ENCODE measurements at places on chromosomes 16 and 17.

GRCh38 chr16:2019518-2019920, at the start of gene NPW:
Gene NPW, plus strand, starts transcription at chr16:2019785.
- peak; percentile 23 for DNase-seq

DNA sequence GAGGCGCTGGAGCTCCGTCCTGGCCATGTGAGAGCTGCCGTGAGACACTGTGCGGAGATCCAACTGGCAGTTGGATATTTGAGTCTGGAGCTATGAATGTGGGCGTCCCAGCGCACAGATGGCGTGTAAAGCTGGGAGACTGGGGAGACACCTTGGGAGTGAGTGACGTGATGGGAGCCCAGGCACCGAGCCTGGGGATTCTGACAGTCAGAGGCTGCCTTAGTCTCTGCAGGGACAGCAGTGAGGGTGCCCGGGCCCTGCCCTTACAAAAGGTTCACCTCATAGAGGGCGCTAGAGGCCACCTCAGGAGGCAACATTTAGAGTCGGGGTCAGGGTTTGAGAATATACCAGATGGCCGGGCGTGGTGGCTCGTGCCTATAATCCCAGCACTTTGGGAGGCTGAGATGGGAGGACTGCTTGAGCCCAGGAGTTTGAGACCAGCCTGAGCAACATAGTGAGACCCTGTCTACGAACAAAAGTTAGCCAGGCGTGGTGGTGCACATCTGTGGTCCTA, 194.1 kb upstream of the GSE1 start:
- DNase-seq, result no peak

DNA sequence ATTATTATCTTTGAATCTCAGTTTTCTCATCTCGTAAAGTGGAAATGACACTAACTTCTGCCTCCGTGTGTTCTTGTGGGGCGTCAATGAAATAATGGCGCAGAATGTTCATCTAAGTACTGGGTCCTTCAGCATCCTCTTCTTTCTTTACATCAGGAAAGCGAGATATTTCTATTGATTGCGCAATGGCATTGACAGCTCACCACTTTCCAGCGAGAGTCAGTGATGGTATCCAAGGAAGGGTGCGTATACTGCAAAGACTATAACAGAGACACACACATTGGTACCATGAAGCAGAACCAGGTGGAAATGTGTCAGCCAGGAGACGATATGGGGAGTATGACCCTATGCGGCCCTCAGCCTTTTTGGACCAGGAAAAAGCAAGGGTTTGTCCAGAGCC, 162.1 kb downstream of the SHISA9 start:
- no peak for DNase-seq

DNA sequence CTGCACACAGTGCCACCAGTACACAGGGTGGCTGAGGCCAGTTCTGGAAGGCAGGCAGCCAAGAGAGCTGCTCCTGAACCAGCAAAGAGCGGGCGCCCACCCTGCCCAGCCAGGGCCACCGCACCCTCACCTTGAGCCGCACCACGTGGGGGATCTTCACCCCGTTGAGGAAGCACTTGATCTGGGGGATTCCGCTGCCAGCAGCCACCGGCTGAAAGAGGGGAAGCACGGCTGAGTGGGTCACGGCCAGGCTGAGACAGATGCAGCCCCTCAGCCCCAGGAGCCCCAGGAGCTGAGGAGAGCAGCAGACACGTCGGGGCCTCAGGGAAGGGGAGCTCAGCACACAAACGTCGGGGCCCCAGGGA, 14.6 kb upstream of the CCDC154 start:
- no peak for DNase-seq

- DNase-seq, result no peak
Observed at GRCh38 chr17:60293580-60294335, 98.2 kb downstream of the USP32 start.

- no peak for DNase-seq
Observed at GRCh38 chr17:37824534-37825485, 80.0 kb upstream of the HNF1B start.

- no peak for DNase-seq
Observed at GRCh38 chr17:35774499-35774898, 13.8 kb downstream of the C17orf50 start.

Data from CD4-positive, alpha-beta T cell treated with Interleukin-21 for 1 hour (primary cell).